ENCODE measurements at places on chromosomes 2 and 18. TPM values are rescaled to one million over a fixed set of nuclear protein-coding genes. Genes with fewer than 3 reads are reported as not detected.

DNA sequence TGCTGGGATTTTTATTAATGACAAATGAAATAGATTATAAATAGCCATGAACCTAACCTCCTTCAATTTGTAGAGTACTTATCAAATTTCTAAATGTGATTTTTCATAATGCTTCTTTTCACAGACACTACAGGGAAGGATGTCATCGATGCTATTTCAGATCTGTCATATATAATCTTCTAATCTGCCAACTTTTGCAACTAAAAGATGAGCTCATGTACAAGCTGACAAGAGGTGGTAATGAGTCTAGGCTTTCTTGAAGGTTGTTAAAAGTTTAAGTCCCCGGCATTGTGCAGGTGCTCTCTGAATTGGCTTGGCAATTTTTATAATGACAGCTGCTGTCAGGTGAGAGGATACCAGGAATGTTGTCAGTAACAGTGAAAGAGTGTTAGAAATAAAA, 320.4 kb downstream of the LRRTM4 start:
- no peak for DNase-seq

- DNase-seq, result no peak
These were observed 10.1 kb upstream of the ATP8B1 start for GRCh38 chr18:57813245-57813644.

DNA sequence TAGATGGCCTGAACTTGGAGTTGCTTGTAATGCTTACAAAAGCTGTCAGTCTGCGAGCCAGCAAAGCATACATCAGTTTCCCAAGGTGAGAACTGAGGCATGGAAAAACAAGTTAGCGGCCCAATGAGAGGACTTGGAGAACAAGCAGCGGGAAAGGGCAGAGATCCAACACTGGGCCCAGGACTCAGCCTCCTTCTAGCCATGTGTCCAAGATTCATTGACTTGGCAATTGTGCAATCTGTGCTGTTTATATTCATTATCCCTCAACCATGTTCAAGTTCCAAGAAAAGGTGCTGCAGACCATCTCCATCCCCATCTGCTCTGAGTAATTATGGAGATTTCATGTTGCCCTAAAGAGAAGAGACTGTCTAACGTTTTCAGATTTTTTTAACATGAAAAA, 187.4 kb downstream of the ALK start:
- DNase-seq, result no peak

GRCh38 chr2:3487028-3487425, 32.3 kb downstream of the ADI1 start:
- DNase-seq, result no peak

- no peak for DNase-seq
These were observed 179.5 kb downstream of the EN1 start for GRCh38 chr2:118667964-118668363.

- no peak for DNase-seq
These were observed 637.8 kb upstream of the PKDCC start for GRCh38 chr2:41410011-41410410.

- no peak for DNase-seq
These were observed 47.4 kb upstream of the MTCL1 start for GRCh38 chr18:8657873-8658470.

- no peak for DNase-seq
These were observed 22.5 kb upstream of the PLEKHM3 start for GRCh38 chr2:208047840-208048239.

DNA sequence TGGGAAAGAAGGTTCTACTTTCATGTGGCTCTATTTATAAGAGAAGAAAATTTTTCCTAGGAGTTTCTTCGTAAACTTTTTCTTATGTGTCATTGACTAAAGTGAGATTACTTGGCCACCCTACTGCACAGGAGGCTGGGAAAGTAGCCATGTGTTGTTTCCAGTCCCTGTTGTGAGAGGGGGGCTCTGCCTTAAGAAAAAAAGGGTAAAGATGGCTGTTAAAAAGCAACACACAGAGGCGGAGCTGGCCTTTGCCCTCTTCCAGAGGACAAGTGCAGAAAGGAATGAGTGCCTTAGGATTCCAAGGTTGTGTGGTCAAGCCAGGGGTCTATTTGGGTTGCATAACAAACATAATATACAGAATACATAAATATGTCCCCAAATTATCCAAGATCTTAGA, 230.0 kb upstream of the CXCR4 start:
- no peak for DNase-seq

DNA sequence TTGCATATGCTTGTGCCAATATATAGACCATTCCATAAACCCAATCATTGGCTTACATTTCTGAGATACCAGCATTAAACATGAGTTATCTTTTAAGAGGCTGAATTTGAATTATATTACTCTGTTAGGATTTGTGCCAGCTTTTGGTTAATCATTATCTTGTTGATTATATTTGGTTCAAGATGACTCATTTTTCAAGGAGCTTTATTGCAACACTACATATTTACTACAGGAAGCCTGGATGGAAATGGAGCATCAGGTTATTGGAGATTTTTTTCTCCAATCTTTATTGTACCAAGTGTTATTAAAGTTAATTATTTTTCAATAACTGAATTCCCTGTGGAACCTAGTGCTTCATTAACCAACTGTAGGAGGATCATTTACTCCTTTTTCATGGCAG, 26.4 kb downstream of the EML4 start:
- DNase-seq, result no peak

The LGALSL gene
- polyA plus RNA-seq, result not detected

The C2orf78 gene
- 0.45 TPM for polyA plus RNA-seq
